ENCODE measurements at places on chromosomes 12 and 14.

GRCh38 chr12:5201554-5202218 is 158.0 kb downstream of the KCNA5 start:
- H3K4me3 ChIP-seq, result no peak overlapping the region
- no peaks in the 10 kb centered on the region for H3K4me1 ChIP-seq
- H3K27ac ChIP-seq, result no peak overlapping the region
- no peaks in the 10 kb centered on the region for H3K27me3 ChIP-seq
- no peaks in the 10 kb centered on the region for H3K36me3 ChIP-seq

GRCh38 chr12:24360057-24360456 is 410.6 kb upstream of the SOX5 start:
- no peak for DNase-seq
- H3K27ac ChIP-seq, result no peak overlapping the region
- H3K4me3 ChIP-seq, result no peak overlapping the region
- H3K36me3 ChIP-seq, result no peaks in the 10 kb centered on the region

GRCh38 chr14:78448164-78449094 is 278.3 kb downstream of the NRXN3 start:
- H3K36me3 ChIP-seq, result no peaks in the 10 kb centered on the region
- no peak for DNase-seq
- H3K27me3 ChIP-seq, result no peaks in the 10 kb centered on the region
- H3K27ac ChIP-seq, result no peak overlapping the region
- H3K4me1 ChIP-seq, result no peaks in the 10 kb centered on the region
- no peak overlapping the region for H3K4me3 ChIP-seq

DNA sequence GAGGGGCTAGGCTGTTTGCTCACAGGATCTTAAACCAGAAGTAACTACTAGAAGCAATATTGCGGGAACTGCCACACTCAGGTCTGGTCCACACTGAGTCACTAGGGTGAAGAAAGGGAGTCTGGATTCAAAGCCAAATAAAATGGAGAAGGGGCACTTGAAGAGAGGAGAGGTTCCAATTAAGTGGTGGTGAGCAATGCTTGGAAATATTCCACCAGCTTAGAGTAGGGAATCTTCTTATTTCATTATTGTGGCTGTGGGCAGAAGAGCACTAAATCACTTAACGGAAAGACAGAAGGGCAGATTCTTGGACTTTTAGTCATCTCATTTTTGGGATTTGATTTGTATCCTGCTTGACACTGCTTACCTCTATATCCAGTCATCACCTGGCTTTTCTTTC is 48.6 kb upstream of the PPP1R12A start:
- H3K4me3 ChIP-seq, result no peak overlapping the region
- no peaks in the 10 kb centered on the region for H3K27me3 ChIP-seq
- H3K27ac ChIP-seq, result no peak overlapping the region
- no peaks in the 10 kb centered on the region for H3K36me3 ChIP-seq
- no peaks in the 10 kb centered on the region for H3K4me1 ChIP-seq

GRCh38 chr12:75690296-75690955 is 179.0 kb upstream of the KRR1 start:
- no peak overlapping the region for H3K27ac ChIP-seq
- H3K4me3 ChIP-seq, result no peak overlapping the region
- H3K27me3 ChIP-seq, result no peaks in the 10 kb centered on the region
- no peaks in the 10 kb centered on the region for H3K4me1 ChIP-seq
- H3K36me3 ChIP-seq, result no peaks in the 10 kb centered on the region

DNA sequence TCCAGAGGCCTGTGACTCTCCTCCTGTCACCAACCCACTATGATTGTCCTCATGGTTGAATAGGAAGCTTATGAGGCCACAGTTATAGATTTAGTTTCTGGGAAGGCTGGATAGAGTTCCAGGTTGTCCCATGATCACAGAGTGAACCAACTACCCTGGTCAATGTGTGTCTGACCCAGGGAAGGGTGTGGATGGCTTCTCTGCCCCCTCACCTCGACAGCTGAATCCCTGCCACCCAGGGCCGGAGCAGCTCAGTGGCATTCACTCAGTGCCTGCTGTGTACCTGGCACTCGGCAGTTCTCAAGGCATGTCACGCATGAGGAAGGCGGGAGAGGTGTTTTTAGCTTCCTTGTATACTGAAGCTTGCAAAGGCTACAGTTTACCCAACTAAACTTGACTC is 43.2 kb downstream of the JDP2 start:
- H3K4me3 ChIP-seq, result no peak overlapping the region
- H3K4me1 ChIP-seq, result no peaks in the 10 kb centered on the region
- no peaks in the 10 kb centered on the region for H3K27me3 ChIP-seq
- DNase-seq, result no peak
- H3K27ac ChIP-seq, result no peak overlapping the region
- no peaks in the 10 kb centered on the region for H3K36me3 ChIP-seq

DNA sequence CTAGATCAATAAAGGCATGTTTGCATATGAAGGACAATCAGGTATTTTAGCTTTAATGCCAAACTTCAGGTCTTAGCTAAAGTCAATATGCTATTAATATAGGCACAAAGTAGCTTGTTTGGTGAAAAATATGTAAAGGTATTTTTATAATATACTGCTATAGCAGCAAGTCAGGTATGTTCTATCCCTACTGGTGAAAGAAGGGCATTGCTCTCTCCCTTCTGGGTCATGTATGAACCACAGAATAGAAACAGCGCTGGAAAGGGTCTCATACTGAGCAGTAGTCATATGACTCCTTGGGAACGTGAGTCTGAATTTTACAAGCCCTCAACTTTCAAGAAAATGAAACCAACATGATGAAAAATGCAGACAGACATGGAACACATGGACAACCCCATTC is 314.6 kb downstream of the GRIN2B start:
- no peak for DNase-seq
- no peaks in the 10 kb centered on the region for H3K4me1 ChIP-seq
- no peaks in the 10 kb centered on the region for H3K36me3 ChIP-seq

GRCh38 chr12:108629824-108630476 is 3.7 kb downstream of the SELPLG start:
- H3K4me3 ChIP-seq, result peak overlapping the region; percentile 65
- peak; percentile 92 for DNase-seq
- peak overlapping the region; percentile 92 for H3K27ac ChIP-seq
- peaks cover 31% of the 10 kb centered on the region for H3K36me3 ChIP-seq
- no peaks in the 10 kb centered on the region for H3K27me3 ChIP-seq

GRCh38 chr14:48568688-48569087 is 893.3 kb upstream of the MDGA2 start:
- no peak overlapping the region for H3K27ac ChIP-seq
- no peak for DNase-seq

GRCh38 chr12:130847112-130847511 is 8.1 kb upstream of the STX2 start:
- H3K27me3 ChIP-seq, result no peaks in the 10 kb centered on the region
- no peak for DNase-seq
- H3K36me3 ChIP-seq, result no peaks in the 10 kb centered on the region
- H3K4me1 ChIP-seq, result no peaks in the 10 kb centered on the region
- H3K27ac ChIP-seq, result no peak overlapping the region
- no peak overlapping the region for H3K4me3 ChIP-seq

GRCh38 chr12:112304436-112304835 is 77.8 kb downstream of the HECTD4 start:
- no peak for DNase-seq
- peaks cover 18% of the 10 kb centered on the region for H3K36me3 ChIP-seq
- no peak overlapping the region for H3K4me3 ChIP-seq
- H3K27me3 ChIP-seq, result no peaks in the 10 kb centered on the region
- no peak overlapping the region for H3K27ac ChIP-seq

DNA sequence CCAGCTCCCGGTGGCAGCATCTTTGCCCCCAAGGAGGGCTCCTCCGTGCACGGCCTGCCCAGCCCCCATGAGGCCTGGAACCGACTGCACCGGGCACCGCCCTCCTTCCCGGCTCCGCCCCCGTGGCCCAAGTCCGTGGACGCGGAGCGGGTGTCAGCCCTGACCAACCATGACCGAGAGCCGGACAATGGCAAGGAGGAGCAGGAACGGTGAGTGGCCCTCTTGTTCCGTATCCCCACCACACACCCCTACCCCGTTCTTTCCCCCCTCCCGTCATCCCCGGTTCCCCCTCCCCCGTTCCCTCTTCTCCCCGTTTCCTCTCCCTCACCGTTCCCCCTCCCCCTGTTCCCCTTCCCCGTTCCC is 28.3 kb downstream of the LRCOL1 start:
- no peaks in the 10 kb centered on the region for H3K27me3 ChIP-seq
- no peak overlapping the region for H3K4me3 ChIP-seq
- no peak for DNase-seq
- H3K4me1 ChIP-seq, result no peaks in the 10 kb centered on the region
- H3K36me3 ChIP-seq, result peaks cover 7% of the 10 kb centered on the region

DNA sequence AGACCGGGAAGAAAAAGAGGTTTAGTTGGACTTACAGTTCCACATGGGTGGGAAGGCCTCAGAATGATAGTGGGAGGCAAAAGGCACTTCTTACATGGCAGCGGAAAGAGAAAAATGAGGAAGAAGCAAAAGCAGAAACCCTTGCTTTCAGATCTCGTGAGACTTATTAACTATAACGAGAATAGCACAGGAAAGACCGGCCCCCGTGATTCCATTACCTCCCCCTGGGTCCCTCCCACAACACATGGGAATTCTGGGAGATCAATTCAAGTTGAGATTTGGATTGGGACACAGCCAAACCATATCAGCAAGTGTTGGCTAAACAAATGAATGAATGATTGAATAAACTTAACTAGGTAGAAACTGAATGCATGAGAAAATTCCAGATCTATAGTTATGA is 85.3 kb upstream of the PARP11 start:
- no peak for DNase-seq
- no peak overlapping the region for H3K27ac ChIP-seq
- no peaks in the 10 kb centered on the region for H3K36me3 ChIP-seq
- H3K4me1 ChIP-seq, result peaks cover 20% of the 10 kb centered on the region
- H3K27me3 ChIP-seq, result no peaks in the 10 kb centered on the region

- H3K27me3 ChIP-seq, result no peaks in the 10 kb centered on the region
- no peak overlapping the region for H3K4me3 ChIP-seq
- no peaks in the 10 kb centered on the region for H3K4me1 ChIP-seq
- DNase-seq, result no peak
- H3K36me3 ChIP-seq, result no peaks in the 10 kb centered on the region
Measured at GRCh38 chr12:67137256-67137655, 131.9 kb upstream of the CAND1 start.

DNA sequence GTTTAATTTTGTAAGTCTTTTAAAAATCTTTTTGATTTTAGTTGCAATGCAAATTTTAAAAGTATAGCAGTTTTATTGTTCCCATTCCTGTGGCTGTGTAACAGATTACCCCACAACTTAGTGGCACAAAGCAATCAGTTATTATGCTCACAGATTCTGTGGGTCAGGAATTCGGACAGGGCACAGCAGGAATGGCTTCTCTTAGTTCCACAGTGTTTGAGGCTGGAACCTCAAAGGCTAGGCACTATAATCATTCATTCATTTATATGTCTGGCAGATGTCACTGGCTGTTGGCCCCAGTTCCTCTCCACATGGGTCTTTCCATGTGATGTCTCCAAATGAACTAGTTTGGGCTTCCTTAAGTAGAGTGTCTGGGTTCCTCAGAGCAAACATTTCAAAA is 193.3 kb downstream of the RAD51B start:
- no peaks in the 10 kb centered on the region for H3K36me3 ChIP-seq
- DNase-seq, result no peak
- H3K27ac ChIP-seq, result no peak overlapping the region
- H3K27me3 ChIP-seq, result no peaks in the 10 kb centered on the region
- no peak overlapping the region for H3K4me3 ChIP-seq

GRCh38 chr12:26740991-26741390 is 92.0 kb downstream of the ITPR2 start:
- no peaks in the 10 kb centered on the region for H3K4me1 ChIP-seq
- DNase-seq, result no peak
- H3K36me3 ChIP-seq, result no peaks in the 10 kb centered on the region
- no peak overlapping the region for H3K27ac ChIP-seq
- H3K27me3 ChIP-seq, result no peaks in the 10 kb centered on the region
- no peak overlapping the region for H3K4me3 ChIP-seq

- no peak overlapping the region for H3K4me3 ChIP-seq
- no peaks in the 10 kb centered on the region for H3K36me3 ChIP-seq
- no peaks in the 10 kb centered on the region for H3K27me3 ChIP-seq
- no peak overlapping the region for H3K27ac ChIP-seq
Measured at GRCh38 chr12:5470221-5470620, 38.3 kb downstream of the NTF3 start.

GRCh38 chr14:70957710-70958109 is 50.5 kb downstream of the PCNX1 start:
- H3K4me3 ChIP-seq, result no peak overlapping the region
- H3K27me3 ChIP-seq, result no peaks in the 10 kb centered on the region
- no peak overlapping the region for H3K27ac ChIP-seq
- H3K4me1 ChIP-seq, result peaks cover 49% of the 10 kb centered on the region
- H3K36me3 ChIP-seq, result no peaks in the 10 kb centered on the region

DNA sequence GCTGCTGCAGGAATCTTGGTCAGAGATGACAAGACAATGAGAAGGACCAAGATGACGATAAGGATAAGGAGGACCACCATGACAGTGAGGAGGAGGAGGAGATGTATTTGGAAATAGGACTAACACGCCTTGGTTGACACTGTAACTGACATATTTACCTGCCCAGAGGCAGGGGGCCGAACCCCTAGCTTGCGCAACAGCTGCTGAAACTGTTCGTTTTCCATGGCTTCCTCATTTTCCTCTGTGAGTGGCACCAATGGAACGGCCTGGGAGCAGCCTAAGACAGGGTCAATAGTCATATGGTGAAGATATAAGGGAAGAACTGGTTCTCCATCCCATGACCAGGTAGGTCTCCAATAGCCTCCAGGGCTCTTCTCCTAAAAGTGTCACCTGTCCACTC is 28.8 kb downstream of the TIMELESS start:
- no peaks in the 10 kb centered on the region for H3K36me3 ChIP-seq
- no peak for DNase-seq
- H3K27ac ChIP-seq, result no peak overlapping the region
- no peak overlapping the region for H3K4me3 ChIP-seq
- peaks cover 7% of the 10 kb centered on the region for H3K4me1 ChIP-seq
- no peaks in the 10 kb centered on the region for H3K27me3 ChIP-seq

DNA sequence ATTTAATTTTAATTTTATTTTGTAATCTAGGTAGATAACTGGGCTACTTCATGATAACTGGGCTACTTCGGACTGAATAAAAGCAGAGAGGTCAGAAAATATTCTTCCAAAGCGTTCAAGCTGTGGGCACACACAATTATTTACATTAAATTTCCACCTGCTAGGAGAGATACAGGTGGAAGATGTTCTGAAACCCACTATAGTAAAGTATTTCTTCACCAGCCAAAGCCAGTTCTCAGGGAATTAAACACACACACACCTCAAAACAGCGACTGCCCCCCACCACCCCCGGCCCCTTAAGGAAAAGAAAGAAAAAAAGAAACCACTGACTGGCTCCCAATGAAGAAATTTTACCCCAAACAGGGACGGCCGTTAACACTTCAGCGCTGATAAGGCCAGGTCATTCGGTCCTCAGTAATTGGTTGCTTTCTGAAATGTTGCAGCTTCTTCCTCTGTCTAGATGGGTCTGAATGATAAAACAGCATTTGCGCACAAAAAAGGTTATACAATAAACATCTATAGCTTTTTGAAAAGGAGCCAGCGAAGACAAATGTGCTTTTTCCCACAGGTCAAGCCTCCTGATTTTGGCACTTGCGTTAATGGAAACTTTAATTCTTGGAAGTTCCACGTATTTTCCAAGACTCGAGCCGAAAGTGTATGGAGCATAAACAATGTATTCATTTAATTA is 771 bp upstream of the KCNJ8 start:
- peaks cover 13% of the 10 kb centered on the region for H3K4me1 ChIP-seq
- H3K36me3 ChIP-seq, result no peaks in the 10 kb centered on the region
- peaks cover 18% of the 10 kb centered on the region for H3K27me3 ChIP-seq
- no peak overlapping the region for H3K4me3 ChIP-seq

- no peaks in the 10 kb centered on the region for H3K27me3 ChIP-seq
- no peaks in the 10 kb centered on the region for H3K4me1 ChIP-seq
- no peak for DNase-seq
Measured at GRCh38 chr12:80401191-80401590, 42.8 kb upstream of the PTPRQ start.

GRCh38 chr14:89165189-89166181 is 251.5 kb downstream of the FOXN3 start:
- H3K36me3 ChIP-seq, result peaks cover 22% of the 10 kb centered on the region
- no peak for DNase-seq
- H3K4me1 ChIP-seq, result no peaks in the 10 kb centered on the region
- no peak overlapping the region for H3K27ac ChIP-seq

All from CD4-positive, alpha-beta memory T cell (primary cell).